ENCODE measurements at places on chromosomes 7 and 10.

DNA sequence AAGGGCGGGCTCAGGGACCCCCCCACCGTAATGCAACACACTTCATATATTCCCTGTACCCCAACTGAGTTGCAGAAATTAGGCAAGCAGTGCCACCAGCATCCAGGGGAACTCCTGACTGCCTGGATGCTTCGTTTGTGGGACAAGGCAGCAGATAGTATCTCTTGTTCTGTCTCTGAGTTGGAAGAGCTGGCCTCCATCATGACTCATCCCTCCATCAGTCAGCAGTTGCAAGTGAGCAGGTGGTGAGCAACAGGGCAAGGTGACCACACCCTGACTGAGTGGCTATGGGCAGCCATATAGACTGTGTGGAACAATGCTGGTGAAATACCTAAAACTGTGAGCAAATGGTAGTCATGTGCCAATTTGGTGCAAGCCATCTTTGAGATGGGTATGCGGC lies 22.8 kb upstream of the ADAMTS14 start:
- DNase-seq = peak; percentile 72

DNA sequence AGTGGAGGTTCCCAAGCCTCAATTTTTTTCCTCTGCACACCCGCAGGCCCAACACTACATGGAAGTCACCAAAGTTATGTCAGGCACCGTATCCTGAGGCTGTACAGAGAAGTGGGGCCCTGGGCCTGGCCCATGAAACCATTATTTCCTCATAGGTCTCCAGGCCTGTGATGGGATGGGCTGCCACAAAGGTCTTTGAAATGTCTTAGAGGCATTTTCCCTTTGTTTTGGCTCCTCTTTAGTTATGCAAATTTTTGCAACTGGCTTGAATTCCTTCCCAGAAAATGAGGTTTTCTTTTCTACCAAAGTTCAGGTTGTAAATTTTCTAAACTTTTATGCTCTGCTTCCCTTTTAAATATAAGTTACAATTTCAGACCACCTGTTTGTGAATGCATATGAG lies 365.2 kb downstream of the HGF start:
- DNase-seq = no peak

GRCh38 chr10:14858338-14858960 lies 20.2 kb upstream of the SUV39H2 start:
- no peak for DNase-seq

GRCh38 chr7:1848911-1849311 lies 178.8 kb downstream of the ELFN1 start:
- DNase-seq = no peak

- DNase-seq = peak; percentile 62
These were observed 147.2 kb upstream of the FAM171A1 start for GRCh38 chr10:15518250-15518649.

DNA sequence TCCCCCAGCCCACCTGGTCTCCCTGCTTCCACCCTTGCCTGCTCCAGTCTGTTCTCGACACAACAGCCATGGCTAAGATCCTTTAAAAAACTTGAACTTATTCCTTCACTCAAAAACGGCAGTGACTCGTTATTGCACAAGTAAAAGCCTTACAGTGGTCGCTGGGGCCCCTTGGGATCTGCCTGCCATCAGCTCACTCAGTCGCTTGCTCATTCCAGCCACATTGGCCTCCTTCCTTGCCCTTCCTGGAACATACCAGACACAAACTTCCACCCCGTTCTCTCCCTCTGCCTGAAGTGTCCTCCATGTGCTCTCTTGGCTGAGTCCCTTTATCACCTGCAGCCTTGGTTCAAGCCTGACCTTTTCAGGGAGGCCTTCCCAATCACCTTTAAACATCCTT lies 4.7 kb downstream of the CCNY start:
- no peak for DNase-seq

DNA sequence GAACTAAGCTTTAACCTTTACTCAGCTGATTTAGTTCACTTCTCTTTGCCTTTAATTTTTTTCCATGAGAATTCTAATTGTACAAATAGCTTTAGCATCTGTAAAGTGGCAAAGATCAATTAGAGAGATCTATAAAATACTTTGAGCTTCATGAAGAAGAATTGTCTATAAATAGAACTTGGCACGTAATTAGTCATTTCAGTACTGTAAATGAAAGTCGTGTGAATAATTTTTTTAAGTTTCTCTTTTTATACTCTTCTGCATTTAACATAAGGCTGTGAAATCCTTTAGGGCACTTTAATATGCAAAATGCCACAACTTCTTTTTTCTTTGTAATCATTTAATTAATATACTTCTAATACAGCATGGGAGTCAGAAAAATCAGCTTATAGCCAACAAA lies 177.8 kb downstream of the CSTF2T start:
- no peak for DNase-seq

DNA sequence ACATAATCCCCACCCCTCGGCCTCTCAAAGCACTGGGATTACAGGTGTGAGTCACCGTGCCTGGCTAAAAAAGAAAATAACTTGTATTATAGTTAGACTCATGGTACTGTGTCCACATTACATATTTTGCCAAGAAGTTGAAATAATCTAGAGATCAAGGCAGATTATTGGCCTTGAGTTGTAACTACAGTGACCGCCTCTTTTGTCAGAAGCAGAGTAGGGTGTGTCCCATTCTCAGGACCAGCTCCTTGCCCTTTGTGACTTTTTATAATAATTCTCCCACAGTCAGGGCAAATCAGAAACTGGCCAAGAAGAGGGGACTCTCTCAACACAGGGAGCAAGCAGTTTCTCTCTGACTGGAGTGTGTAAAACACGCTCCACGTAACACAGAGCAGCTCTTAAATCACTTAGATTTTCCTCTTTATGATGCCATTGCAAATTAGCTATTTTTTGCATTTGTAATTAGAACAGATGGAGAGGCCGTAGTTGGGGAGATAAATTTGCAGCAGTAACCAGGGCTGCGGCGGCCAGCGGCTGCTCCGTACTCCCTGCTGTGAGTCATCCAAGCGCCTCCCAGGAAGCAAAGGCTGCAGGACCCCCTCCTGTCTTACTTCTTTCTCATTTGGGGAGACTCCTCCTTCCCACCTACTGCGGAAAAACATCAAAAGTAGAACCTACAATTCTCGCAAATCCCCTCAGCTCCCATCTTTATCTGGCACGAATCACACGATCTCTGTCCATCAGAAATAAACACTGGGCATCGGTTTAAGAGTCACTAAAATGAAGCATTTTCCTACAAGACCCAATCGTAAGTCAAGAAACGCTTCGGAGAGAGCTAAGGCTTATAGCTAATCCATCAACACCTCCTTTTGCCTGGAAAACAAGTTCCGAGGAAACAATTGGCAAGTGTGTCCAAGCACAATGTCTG lies 32.1 kb upstream of the MSRB2 start:
- DNase-seq = no peak

DNA sequence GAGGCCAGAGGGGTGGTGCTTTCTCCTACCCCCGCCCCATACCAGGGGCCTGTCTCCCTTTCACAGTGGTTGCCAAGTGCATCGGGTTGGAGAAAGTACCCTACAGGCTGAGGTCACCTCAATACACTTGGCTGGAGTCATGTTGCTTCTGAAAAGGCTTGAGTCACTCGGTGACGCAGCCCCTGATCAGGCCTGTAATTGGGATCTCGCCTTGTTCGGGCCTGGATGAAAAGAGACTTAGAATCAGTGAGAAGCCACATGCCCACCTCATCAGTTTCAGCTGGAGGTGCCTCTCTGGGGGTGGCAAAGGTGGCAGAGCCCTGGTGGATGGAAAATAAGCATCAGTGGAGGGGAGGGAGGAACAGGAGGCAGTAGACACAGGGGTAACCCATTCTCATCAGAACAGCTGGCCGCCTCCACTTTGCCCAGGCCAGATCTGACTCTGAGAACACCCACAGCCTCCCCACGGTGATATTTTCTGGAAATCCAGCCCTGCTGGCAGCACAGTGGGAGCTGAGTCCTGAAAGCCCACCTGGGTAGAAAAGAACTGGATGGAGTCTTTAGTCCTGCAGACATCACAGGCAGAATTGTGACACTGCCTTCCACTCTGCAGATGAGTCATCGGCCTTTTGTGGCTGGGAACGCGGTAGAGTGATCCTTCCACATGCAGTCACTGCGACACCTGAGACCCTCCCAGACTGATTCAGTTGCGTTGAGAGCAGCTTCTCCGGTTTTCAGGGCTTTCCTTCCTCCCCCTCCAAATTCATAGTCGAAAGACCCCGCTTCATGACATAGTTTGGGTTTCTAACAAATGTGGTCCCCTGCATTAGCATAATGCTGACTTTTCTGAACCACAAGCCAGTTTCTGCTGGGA lies 108.0 kb downstream of the GRK5 start:
- peak; percentile 84 for DNase-seq

DNA sequence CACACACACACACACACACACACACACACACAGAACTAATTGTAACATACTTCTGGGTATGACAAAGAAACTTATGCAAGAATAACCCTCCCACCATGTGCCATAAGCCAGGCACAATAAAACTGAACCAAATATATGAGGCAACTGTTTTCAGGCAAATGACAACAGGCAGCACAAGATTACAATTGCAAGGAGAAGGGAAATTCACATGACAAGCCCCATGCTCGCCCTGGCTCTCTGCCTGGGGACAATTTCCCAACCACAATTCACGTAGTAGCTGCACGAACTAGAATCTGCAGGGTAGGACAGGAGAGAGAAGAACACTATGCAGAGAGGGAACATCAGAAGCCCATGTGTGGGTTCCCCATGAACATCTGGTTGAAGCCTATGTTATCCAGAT lies 143.3 kb downstream of the CALN1 start:
- no peak for DNase-seq

GRCh38 chr10:93652857-93653256 lies 40.5 kb downstream of the PDE6C start:
- no peak for DNase-seq

- no peak for DNase-seq
These were observed 1.8 kb upstream of the IGF2BP3 start for GRCh38 chr7:23472046-23472445.

DNA sequence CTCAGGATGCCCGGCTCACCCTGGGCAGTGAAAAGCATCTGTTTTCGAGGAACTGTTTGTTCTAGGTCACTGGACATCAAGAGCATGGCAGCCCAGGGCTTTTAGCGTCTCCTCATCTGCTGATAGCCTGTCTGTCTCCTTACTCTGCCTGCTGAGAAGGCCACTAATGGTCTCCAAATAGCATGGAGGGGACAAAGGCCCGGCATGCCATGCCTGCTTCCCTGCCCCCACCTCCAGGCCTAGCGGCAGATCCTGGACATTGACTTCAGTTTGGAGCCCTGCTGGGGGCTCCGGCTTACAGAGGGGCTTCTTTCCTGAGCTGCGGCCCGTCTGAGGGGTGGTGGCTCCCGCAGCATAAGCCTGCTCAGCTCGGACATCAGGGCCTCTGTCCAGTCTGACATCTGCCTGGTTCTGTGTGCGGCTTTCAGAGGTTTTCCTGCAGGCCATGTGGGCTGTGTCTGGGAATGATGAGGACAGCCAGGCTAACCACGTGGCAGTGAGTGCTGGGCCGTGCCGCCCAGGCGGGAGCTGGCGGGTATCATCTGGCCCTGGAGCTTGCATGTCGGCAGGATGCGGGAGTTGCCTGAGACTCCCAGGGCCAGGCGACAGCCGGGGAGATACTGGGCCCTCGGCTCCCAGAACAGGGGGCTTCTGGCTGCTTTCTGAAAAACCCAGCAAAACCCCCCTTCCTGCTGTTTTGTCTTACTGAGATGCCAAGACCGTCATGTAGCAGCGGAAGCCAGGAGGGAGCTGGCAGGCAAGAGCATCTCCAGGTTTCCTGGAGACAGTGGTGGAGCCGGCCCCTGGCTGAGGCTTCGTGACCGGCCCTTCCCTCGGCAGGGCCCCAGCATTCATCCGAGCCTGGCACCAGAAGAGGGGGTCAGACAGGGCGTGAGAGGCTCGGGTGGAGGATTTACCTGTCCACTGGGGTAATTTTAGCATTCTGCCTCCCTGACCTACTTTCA lies 9.2 kb downstream of the PFKFB3 start:
- no peak for DNase-seq

- DNase-seq = no peak
These were observed 39.6 kb upstream of the ATP6V0A4 start for GRCh38 chr7:138837627-138838026.

- no peak for DNase-seq
These were observed 31.0 kb upstream of the ARHGAP12 start for GRCh38 chr10:31959461-31960173.

- peak; percentile 91 for DNase-seq
These were observed 140.8 kb downstream of the ADAM12 start for GRCh38 chr10:126247446-126247975.

GRCh38 chr10:20443094-20443493 lies 454.0 kb downstream of the NEBL start:
- DNase-seq = no peak

DNA sequence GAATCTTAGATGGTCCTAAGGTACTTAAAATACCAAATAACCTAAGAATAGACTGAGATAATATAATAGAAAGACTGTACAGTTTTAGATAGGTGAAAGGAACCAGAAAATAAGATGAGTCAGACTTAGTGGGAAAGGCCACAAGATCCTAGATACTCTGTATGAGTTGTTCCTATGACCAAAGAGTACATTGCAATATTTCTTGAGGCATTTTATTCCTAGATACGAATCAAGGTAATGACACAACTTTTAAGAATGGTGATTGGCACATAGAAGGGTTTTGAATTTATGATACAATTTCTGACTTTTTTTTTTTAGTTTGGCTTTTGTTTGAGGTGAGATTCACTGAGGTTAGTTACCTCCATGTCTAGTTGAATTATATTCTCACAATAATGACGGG lies 30.2 kb downstream of the MGAM start:
- DNase-seq = peak; percentile 9

DNA sequence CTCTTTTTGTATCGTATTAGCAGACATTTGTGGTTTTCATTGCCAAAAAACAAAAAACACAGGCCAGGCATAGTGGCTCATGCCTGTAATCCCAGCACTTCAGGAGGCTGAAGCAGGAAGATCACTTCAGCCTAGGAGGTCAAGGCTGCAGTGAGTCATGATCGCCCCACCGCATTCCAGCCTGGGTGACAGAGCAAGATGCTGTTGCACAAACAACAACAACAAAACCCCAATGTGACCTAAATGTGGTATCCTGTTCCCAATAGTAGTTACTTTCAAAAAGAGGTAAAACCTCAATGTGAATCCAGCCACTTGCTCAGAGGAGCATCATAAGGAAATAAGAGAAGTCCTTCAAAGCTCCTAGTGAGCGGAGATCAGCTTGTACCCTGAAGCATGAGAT lies 45.8 kb upstream of the SKAP2 start:
- peak; percentile 32 for DNase-seq

DNA sequence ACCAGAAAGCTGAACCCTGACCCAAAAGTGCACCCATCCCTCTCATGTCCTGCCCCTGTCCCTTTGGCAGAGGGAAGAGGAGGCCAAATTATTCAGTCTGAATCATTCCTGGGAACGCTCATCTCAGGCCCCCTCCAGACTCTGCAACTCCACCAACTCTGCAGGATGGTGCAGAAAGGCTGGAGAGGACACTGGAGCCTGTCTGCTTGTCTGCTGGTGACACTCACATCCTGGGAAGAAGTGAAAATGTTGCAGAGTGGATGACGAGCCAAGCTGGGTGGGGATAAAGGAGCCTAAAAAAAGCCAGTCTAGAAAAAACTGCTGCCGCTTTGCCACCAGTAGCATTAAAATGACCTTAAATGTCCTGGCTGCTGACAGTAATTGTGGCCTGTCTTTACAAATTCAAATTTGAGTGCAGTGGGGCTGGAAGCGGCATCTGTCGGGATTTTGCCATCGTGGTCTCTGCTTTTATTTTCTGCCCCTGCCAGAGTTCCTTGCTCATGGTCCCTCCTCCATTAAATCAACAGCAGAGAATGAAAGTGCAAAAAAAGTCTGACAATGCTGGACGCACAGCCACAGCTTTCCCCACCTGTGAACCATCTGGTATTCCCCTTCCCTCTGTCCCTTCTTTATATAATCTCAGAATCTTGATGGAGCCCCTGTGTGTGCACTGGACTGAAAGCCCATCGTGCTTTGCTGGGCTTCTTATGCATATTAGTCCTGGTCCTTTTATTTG lies 63.9 kb downstream of the STK17A start:
- DNase-seq = no peak

Data from urothelium cell line (cell line).